ENCODE measurements at places on chromosomes 4 and X.

DNA sequence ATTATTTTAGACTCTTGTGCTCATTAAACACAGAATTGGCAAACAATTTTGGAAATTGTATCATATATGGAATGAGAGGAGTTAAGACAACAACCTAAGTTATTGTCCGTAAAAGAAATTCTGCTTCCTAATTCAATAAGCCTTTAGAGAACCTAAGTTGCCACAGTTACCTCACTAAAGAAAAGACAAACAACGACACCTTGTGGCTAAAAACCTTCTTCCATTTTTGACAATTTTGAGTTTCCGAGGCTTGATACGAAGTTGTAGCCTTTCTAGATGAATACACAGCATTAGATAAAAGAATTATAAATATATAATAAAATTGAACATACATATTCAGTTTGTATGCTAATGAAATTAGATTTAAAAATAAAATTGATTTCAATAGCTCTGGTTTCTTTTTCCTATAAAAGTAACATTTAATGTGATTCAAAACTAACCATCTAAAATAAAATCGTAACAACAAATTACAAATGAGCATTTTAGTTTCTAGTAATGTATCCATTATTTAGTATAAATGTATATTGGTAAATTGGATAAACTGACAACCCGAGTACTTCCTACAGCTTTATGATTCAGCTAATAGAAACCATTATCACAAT lies 275.1 kb downstream of the GPM6A start:
- no peak for DNase-seq

DNA sequence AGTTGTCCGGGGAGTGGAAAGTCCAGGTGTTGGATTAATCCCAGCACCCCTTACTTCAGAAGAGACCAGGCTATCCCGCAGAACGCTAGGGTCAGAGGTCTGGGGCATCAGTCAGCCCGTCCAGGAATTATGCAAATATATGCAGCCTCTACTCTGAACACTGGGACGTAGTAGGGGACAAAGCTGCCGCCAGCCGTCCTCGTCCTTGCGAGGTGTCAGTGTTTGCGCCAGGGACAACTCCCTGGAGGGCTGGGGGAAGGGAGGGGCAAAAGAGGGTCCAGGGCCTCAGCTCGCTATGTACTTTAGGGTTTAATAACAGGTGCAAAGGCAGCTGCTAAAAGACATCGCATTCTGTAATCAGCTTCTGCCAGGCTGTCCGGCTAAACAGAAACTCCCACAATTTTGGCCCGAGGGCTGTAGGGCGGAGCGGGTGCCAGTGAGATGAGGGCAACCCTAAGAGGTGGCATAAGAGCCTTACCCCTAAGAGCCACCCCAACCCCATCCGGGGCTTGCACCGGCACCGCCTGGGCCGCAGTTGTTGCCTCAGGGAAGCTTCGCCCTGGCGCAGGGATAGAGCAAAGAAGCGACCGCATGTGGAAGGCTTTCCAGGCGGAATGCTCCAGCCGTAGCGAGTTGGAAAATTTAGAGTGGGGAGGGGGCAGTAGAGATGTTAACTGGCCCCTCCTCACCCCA lies 8.4 kb downstream of the HAND2 start:
- no peak for DNase-seq

DNA sequence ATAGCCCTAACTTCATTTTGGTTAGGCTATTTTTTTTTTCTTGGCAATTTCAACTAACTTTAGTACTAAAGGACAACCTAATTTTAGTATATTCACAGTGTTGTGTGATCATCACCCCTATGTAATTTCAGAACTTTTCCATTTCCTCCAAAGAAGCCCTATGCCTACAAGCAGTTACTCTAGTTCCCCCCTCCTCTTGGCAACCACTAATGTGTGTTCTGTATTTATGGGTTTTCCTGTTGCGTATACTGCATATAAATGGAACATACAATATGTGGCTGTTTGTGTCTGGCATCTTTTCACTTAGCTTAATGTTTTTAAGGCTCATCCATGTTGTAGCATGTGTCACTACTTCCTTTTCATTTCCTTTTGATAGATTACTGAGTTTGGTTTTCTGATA lies 57.6 kb downstream of the N4BP2 start:
- no peak for DNase-seq

- no peak for DNase-seq
These were observed 170.1 kb downstream of the FRMPD4 start for GRCh38 chrX:12308420-12308819.

GRCh38 chr4:113750734-113751133 lies 10.8 kb downstream of the CAMK2D start:
- DNase-seq, result no peak

DNA sequence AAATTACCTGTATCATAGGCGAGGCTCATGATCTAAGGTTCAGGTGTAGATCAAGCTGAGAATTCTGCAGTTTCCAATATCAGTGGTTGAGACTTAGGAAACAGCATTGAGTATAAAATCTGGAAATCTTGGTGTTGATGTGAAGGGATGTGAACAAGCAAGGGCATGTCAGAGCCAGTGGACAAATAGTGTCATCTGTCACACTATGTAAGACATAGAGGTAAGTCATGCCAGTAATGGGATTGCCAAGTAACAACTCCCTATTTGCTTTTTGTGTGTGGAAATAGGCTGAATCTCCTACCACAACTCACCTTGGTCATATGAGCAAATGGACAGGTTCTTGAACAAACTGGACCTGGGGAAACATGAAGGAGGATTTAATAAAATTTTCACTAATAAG lies 334.5 kb upstream of the EMCN start:
- DNase-seq, result no peak

- no peak for DNase-seq
These were observed 687.2 kb downstream of the FAM133A start for GRCh38 chrX:94361241-94361640.
